ENCODE measurements at places on chromosomes 1 and 21.

- no peak for DNase-seq
Observed at GRCh38 chr21:29691616-29692491, 247.9 kb downstream of the GRIK1 start.

- no peak for DNase-seq
Observed at GRCh38 chr1:26469558-26469957, 2.7 kb upstream of the HMGN2 start.

DNA sequence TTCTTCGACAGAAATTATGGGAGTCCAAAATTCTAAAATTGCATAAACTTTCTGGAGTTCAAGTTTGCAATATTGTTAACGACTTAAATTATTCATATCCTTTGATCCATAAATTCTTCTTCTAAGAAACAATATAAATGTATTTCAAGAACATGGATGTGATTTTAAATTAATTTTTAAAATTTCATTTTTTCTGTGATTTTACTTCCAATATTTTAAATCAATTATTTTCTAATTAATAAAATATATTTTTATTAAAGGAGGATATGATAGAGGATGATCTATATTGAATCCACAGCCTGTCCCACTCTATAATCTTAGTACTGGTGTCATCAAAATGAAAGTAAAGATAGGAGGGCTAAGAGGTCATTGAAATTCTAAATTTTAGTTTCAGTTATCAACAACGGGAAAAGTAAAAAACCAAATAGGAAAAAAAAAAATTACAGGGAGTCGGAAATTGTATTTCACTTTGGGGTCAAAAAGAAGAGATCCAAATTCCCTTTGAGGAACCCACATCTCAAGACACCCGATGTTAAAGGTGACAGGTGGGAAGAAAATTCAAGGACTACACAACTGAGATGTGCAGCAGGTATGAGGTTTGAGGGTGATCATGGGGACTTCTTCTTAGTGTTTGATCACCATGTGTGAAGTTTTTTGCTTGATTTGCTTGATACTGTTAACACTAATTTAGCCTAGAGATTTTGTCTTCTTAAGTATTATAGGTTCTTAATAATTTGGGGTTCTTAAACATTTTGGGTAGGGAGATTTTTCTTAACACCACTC, 154.8 kb upstream of the RGS18 start:
- no peak for DNase-seq

GRCh38 chr1:49358036-49358435, 581.3 kb upstream of the BEND5 start:
- no peak for DNase-seq

DNA sequence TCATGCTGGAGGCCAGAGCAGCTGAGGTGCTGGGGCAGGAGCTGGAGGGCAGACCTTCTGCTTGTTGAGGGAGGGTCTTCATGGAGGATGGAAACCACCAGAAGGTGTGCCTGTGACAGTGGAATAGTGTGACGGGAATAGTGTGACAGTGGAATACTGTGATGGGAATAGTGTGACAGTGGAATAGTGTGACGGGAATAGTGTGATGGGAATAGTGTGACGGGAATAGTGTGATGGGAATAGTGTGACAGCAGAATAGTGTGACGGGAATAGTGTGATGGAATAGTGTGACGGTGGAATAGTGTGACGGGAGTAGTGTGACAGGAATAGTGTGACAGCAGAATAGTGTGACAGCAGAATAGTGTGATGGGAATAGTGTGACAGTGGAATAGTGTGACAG, 325.1 kb downstream of the HHAT start:
- peak; percentile 2 for DNase-seq

- no peak for DNase-seq
Observed at GRCh38 chr1:96416701-96417444, 304.7 kb upstream of the PTBP2 start.

DNA sequence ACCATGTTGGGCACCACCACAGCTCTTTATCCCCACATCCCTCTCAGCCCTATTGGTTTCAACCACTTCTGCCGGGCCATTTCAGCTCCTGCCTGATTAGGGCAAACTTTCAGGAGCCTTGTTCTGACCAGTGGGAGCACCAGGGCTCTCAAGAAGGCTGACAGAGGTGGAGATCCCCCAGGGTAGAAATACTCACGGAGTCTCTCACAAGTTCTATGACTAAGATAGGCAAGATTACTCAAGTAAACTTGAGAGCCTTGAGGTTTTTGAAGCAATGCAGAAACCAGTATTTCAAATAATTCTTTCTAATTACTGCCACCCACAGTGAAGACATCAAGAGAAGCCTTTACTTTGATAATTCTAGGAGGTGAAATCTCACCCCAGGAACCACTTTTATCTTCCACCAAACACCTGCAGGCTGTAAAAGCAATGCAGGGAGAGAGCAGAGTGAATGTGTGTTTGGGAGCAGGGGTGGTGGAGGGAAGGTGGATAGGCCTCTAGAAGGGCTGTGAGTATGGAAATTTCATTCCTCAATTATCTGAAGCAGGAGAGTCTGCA, 6.6 kb upstream of the PTCH2 start:
- no peak for DNase-seq
